ENCODE measurements at places on chromosomes 2 and 18. TPM values are rescaled to one million over a fixed set of nuclear protein-coding genes. Genes with fewer than 3 reads are reported as not detected.

RNU2-63P gene
- total RNA-seq, result not detected

SIGLEC15 gene
- total RNA-seq, result 2.1 TPM

- no peak for DNase-seq
Measured at GRCh38 chr2:171081649-171082111, 79.0 kb downstream of the TLK1 start.

CABYR gene
- 9.2 TPM for total RNA-seq

GRCh38 chr2:196954001-196954400 lies 27.5 kb upstream of the PGAP1 start:
- no peak for DNase-seq

DNA sequence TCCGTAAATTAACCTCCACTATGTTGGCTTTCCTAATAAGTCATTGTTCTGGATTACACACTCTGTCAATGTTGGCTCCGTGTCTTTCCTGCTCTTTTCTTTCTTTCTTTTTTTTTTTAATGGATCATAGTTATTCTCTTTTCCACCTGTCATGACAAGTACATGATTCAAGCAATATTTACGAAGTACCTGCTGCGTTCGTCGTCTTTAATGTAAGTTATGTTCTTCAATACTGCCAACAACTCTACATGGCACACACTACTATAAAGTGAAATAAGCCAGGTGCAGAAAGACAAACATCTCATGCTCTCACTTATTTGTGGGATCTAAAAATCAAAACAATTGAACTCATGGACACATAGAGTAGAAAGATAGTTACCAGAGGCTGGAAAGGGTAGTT lies 239.1 kb downstream of the SCG2 start:
- no peak for DNase-seq

DNA sequence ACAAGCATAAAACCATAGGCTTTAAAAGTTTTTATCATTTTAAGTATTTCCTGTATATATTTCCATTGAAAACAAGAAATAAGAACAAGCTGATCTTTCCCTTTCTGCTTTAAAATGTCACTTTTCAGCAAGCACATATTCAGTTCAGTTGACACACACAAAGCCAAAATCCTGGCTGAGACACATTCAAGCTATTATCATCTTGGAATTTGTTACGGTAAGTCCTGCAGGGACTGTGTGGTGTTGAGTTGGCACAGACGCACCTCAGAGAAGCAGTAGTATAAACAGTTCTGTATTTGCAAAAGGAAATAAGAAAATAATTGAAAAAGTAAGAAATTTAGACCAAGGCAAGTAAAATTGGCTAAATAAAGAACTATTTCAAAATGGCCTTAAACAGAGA lies 10.4 kb upstream of the DAW1 start:
- no peak for DNase-seq

- DNase-seq, result peak; percentile 49
Measured at GRCh38 chr2:228048838-228049490, 132.5 kb downstream of the SPHKAP start.

DNA sequence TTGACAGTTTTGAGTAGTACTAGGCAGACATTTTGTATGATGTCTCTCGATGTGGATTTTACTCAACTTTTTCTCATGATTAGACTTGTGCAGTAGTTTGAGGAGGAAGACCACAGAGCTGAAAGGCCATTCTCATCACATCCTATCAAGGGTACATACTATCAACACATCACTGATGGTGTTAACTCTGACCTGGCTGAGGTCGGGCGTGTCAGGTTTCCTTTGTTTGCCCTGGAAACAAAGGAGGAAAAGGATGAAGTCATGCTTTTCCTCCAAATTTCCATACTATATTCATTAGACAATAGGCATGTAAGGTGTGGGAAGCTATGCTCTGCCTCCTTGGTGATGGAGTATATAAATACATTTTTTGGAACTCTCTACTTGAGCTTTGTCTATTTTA lies 211.1 kb downstream of the DSEL start:
- DNase-seq, result no peak

TRMT61B gene
- 13.4 TPM for total RNA-seq

DNA sequence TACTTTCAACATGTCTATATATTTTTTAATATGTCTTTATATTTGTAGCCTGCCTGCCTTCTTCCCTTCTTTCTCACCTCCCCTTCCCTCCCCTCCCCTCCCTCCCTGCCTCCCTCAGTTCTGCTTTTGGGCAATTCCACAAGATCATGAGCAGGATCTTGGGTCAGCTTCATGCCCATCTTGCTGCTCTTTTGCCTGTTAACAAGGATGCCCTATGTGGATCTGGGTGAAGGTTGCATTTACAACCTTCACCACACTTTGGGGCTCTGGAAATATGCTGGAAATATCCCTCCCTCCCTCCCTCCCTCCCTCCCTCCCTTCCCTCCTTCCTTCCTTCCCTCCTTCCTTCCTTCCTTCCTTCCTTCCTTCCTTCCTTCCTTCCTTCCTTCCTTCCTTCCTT lies 334.1 kb upstream of the FAM98A start:
- DNase-seq, result no peak

GRCh38 chr18:26477828-26478466 lies 70.4 kb downstream of the KCTD1 start:
- peak; percentile 82 for DNase-seq

VWC2L gene
- total RNA-seq, result 0.15 TPM

Data from renal cortical epithelial cell (primary cell).